SIG-M5 (cell line): ENCODE measurements at places on chromosomes 3 and 15.

DNA sequence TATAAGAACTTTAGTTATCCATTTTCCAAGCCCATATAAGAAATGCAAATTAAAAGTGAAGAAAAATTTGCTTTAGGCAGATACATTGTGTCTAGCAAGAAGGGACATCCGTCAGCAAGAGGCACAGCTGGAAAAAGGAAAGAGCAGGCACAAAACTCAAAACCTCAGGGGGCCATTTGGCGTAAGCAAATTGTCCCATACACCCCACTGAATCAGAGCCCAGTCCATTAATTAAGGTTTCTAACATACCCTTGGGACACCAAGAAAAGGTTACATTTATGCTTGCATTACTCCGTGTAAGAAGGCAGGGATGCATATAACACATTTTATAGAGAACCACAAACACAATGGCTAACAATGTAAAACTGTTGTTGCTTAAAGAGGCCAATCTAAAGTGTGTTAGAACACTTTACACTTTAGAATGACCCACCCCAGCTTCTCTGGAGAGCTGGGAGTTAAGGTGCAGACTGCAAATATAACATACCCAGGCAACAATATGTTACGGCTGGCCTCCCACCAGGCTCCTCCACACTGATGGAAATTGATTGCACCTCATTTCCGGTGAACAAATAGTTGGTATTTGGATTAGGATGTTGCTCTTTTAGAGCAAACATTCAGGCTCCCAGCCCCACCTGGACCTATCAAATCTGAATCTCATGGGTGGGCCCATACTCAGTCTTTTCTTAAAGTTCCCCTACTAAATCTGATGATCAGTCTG lies 23.2 kb downstream of the SEMA5B start:
- no peak for DNase-seq

DNA sequence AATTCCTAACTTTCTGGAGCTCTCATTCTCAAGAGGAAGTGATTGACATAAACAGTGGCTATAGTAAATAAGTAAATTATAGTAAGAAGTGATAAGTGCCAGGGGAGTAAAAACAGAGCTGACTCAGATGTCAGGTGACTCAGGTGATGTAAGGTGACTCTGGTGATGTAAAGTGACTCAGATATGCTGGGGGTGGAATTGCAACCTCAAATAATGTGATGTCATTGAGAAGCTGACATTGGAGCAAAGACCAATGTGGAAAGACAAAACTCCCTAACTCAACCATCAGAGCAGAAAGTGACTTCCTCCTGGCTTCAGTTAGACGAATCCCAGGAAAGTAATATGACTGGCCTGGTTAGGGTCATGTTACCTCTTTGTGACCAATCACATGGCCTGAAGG lies 144.2 kb upstream of the SNTN start:
- DNase-seq = no peak

DNA sequence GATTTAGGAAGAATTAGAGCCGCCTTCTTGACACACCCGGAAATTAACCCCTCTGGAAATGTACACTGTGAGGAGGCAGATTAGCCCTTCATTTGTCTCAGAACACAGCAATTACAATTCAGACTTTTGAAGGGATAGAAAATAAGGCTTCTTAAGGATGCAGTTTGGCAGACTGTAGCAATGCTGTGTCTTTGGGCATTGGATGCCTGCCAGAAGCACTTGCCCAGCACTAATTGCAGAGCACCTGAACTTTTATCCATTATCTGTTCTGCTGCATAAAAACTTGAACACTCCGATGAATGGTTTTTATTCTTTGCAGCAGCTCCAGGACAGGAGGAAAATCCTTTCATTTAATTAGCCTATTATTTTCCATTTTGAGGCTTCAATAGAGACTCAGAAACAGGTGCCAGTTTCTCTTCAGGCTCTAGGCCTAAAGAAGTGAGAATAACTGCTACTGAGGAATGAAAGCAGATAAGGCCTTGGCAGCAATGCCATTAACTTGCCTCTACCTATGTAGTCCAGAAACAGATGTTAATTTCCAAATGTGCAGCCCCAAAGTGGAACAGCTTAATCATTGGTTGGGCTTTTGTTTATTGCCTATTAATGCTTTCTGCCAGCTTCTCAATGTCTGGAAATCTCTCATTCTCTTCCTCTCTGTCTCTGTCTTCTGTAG lies 418.5 kb downstream of the NSUN3 start:
- DNase-seq = no peak

DNA sequence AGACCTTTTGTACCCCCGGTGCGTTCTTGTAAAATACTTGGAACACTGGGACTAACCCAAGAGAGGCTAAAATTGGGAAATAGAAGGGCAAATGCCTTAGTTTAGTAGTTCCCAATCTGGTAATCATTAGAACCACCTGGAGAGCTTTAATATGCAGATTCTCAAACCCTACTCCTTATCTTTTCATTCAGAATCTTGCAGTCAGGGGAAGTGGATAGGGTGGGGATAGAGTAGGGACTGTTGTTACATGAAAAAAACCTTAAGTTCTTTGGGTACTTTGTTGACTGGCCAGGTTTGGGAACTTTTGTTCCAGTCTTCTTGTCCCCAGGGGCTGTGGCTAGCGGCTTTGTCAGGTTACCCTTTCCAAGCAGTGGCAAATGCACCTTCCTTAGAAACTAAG lies 15.9 kb downstream of the MAPKBP1 start:
- no peak for DNase-seq

DNA sequence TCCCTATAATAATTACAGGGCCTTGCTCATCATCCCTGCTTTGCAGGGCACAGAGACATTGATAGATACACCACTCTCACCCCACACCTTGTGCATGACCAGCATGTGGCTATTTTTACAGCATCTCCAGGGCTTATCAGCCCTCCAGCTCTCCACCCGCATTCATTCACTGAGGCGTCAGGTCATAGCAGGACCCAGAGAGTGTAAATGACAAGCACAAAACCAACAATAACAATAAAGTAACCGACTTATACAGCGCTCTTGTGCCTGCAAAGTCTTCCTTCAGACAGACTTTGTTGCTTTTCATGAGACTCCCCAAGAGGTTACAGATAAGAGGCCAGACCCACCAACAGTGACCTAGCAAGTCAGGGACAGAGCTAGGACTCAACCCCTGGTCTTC lies 80.7 kb downstream of the TLE3 start:
- no peak for DNase-seq

DNA sequence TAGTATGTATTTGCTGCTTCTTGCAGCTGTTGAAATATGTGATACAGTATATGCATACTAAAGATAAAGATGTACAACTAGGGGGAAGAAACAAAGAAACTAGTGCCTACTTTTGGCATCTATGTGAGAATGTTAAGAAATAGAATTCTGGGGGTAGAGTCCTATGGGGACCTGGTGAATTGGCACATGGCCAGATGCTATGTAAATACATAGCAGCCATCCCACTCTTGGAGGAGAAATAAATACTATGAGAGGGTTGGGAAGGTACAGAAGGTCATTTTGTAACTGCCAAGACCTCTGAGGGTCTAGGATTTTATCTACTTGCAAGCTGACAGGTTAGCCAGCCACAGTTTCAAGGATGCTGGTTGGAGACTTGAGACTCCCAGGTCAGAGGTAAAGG lies 298.3 kb upstream of the TBL1XR1 start:
- DNase-seq = no peak

DNA sequence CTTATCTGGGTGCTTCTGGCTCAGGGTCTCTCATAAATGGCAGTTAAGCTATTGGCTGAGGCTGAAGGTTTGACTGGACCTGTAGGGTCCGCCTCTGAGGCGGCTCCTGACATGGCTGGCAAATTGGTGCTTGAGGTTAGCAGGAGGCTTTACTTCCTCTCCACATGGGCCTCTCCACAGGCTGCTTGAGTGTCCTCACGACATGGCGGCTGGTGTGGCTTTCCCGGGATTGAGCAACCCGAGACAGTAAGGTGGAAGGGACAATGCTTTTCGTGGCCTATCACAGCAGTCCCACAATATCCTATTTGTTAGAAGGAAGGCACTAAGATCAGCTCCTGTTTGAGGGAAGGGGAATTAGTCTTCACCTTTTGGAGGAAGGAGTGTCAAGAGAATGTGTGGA lies 267.3 kb upstream of the LRRFIP2 start:
- no peak for DNase-seq

GRCh38 chr3:16177962-16178627 lies 3.6 kb downstream of the GALNT15 start:
- no peak for DNase-seq
